ENCODE measurements at places on chromosomes 4 and X.

- no peak for DNase-seq
Measured at GRCh38 chr4:118889312-118889691, 648 bp downstream of the SYNPO2 start.

- DNase-seq: no peak
Measured at GRCh38 chrX:1093121-1093520, 119.3 kb downstream of the CRLF2 start.

- no peak for DNase-seq
Measured at GRCh38 chr4:110988722-110989121, 365.8 kb upstream of the PITX2 start.

- no peak for DNase-seq
Measured at GRCh38 chr4:17912011-17912410, 101.2 kb downstream of the NCAPG start.

DNA sequence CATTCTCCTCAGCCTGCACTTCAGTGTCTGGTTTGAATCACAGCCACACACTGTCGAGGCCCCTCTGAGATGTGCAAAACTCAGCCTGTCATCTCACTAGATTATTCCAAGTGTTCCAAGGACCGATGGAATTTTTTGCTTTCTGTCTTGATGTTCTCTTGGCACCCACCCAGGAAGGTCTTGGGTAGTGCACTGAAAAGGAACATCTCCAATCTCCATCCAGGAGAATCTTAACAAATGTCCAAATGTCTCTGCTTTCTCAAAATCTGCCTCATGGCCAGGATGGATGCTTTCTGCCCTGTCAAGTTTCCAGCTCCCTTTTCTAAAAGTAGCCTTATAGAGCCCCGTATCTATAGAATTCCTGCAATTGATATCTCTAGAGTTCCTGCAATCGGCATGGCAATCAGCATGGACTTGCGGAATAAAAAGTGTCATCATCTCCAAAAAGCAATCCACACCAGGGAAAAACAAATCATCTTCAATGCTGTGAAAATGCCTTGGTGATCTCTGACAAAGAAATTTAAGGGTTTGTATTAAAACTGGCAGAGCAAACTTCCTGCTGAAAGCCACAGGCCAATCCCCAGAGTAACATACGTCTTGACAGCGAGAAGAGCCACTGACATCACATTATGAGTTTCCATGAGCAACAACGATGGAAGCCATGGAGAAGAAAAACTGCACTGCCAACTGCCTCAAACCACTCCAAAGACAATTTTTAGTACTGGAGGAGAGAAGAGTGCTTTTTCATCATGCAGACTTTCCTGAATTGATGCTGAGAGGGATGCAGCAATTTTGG lies 215.3 kb upstream of the FAM9B start:
- no peak for DNase-seq

DNA sequence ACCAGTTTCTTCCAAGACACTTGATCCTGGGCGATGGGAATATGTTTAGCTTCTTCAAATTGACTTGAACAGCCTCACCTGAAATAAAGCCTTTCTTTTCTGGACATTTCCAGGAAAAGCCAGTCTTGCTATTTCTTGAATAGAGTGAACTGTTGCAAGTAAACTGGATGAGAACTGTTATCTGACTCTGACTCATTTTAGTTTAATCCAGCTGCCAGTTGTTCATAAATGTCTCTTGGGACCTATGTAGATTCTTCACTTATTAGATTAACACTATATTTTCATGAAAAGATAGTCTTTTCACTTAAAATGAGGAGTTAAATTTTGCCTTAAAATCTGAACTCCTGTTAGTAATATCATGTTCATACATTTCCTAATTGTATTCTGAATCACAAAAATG lies 615.4 kb upstream of the GALNT7 start:
- DNase-seq: no peak

- DNase-seq: no peak
Measured at GRCh38 chrX:114365065-114365834, 218.6 kb upstream of the HTR2C start.

DNA sequence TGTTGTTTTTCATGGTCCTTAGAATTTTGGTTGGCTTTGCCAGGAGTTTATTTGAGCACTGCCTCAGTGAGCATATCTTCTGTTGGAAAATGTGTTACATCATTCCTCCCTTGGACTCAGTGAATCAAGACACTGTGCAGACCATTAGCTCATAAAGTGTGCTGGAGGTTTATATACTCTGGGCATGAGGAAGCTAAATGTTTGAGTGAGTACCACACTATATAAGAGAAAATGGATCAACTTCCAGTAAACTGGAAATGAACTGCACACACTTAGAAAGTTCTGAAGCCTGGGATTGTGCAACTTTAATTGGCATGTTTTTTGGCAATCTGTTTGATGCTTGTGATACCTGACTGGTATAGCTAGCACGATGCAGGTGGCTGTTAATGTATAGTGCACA lies 75.9 kb downstream of the LIMCH1 start:
- no peak for DNase-seq

DNA sequence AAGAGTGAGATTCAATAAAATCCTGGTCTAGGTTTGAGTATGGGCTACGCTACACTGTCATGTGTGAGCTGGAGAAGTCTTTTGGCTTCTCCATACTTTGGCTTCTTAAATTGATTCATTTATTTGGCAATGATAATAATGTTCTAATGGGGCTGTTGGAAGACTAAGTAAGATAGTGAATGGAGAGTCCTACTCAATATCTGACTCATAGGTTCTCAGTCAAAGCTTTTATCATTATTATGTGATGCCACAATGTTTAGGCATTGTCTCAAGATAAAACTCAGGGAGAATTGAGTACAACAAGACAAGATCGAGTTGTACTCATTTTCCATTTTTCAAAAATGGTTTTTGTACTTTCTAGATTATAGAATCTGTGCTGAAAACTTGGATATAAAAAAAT lies 92.5 kb upstream of the VEGFC start:
- no peak for DNase-seq

GRCh38 chrX:37425370-37425769 lies 76.2 kb downstream of the PRRG1 start:
- no peak for DNase-seq

GRCh38 chrX:143994206-143994605 lies 110.3 kb downstream of the UBE2NL start:
- DNase-seq: no peak

- DNase-seq: no peak
Measured at GRCh38 chr4:8585186-8585585, 5.0 kb downstream of the GPR78 start.

DNA sequence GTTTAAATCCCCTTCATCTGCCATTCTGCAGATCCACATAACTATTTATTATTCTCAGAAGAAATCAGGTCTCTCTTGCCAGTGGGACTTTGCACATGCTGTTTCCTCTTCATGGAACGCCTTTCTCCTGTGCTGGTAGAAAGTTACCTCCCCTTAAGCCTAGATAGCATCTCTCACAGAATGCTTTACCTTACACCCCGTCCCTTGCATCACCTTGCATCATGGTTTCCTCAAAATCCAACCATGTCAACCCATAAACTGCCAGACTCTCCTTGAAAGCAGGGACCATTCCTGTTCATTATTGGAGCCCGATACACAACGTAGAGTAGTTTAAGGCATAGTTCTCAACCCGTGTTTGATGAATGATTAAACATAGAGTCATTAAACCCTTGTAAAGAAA lies 396.2 kb upstream of the F9 start:
- DNase-seq: no peak

DNA sequence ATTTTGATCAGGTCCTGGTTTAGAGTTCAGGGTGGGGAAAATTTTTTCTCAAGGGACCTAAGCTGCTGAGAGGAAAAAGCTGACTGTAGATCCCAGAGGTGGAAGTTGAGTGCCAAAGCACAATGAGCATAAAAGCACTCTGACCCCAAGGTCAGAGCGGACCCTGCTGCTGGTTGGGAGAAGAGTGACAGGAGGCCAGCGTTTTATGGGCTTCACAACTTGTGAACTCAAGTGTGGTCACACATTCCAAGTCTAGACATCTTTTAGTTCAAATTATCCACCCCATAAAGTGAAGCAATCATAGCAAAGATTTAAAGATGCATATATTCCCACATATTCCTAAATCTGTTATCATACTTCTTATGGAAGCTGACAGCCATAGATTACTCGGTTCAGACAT lies 220.3 kb downstream of the CHIC2 start:
- no peak for DNase-seq

GRCh38 chr4:182486881-182487280 lies 243.7 kb downstream of the TENM3 start:
- no peak for DNase-seq

DNA sequence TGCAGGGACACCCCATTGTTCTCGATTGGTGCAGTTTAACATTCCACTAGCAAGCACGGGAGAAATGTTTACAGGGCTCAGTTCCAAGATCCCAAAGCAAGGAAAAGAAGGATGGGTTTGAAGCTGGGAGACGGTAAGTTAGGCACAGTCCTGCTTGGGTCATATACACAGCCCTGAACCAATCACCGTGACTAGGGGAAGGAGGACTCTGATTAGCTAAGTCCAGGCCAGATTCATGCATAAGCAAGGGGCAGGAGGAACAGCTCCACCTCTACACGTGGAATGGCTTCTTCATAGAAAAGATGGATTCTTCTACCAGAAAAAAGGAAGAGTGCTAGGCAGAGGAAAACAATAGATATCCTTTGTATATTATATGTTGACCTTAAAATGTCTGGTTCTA lies 11.0 kb upstream of the EXOC1L start:
- DNase-seq: no peak

Measured in stimulated activated CD8-positive, alpha-beta memory T cell treated with anti-CD3 and anti-CD28 coated beads, Interleukin-4, amount 100 ng/mL, for 24 hours (primary cell).